Fibroblast of the aortic adventitia (primary cell): ENCODE measurements at places on chromosomes 2 and 18.
A peak's percentile ranks its signal among the peaks of the same experiment; 100 is the strongest.

GRCh38 chr2:232454630-232455029 lies 1.3 kb upstream of the ALPI start:
- DNase-seq, result no peak

GRCh38 chr18:23237524-23238151 lies 102.4 kb downstream of the CABLES1 start:
- peak; percentile 62 for DNase-seq

DNA sequence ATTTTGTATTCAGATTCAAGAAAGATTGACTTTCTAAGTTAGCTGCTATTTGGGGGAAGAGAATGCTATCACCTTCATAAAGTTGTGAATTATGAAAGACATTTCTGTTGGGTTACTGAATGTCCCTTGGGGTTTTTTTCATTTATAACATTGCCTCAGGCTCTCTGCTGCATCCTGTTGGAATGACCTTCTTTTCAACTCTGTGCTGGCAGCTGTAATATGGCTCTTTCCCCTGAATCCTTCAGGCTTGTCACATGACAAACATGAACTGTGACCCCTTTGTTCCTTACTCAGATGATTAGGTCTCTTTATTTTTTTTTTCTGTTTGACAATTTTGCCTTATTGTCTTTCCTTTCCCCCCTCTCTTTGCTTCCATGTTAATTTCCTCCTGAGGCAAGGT lies 159.8 kb downstream of the TAF4B start:
- peak; percentile 87 for DNase-seq

- no peak for DNase-seq
Observed at GRCh38 chr2:74515981-74516633, 1.9 kb downstream of the TLX2 start.

DNA sequence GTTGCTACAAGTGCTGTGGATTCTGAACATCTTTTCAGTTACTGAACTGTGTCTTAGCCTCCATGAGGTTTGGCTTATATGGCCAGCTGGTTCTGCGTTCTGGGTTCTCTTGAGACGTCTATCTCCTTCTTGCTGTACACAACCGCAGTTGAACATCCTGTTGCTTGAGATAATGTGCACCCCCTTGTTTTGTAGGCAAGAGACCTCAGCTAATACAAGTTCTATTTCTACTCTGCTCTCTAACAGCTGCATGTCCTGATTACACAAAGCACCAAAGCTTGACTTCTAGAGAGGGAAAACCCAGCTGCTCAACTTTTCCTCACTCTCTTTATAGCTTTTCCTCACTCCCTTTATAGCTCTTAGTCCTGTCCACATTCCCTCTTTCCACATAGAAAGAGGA lies 176.0 kb downstream of the LTBP1 start:
- no peak for DNase-seq

DNA sequence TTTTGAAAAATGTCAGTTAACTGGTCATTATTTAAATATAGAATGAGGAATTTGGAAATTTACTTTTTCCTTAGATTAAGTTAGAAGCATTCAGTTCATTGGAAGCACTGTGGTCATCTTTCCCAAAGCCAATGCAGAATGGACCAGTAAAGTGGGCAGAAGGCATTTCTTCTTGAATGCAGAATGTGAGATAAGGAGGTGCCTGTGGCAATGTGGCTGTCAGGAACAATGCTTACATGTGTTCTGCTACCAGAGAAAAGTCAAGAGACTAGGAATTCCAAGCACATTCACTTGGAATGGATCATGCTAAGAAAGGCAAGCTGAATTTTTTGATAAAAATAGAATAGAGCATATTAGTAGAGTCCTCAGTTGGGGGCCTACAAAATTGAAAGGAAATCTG lies 295.0 kb upstream of the KCNH7 start:
- no peak for DNase-seq

- DNase-seq, result no peak
Observed at GRCh38 chr2:143255086-143255485, 125.9 kb downstream of the ARHGAP15 start.

GRCh38 chr2:96729748-96730147 lies 10.1 kb downstream of the LMAN2L start:
- peak; percentile 24 for DNase-seq
